ENCODE measurements at places on chromosomes 12 and 14.

- no peak for DNase-seq
Observed at GRCh38 chr12:7017870-7018349, 366 bp downstream of the LPCAT3 start.

GRCh38 chr12:19018302-19018970, 111.1 kb upstream of the PLEKHA5 start:
- no peak for DNase-seq

DNA sequence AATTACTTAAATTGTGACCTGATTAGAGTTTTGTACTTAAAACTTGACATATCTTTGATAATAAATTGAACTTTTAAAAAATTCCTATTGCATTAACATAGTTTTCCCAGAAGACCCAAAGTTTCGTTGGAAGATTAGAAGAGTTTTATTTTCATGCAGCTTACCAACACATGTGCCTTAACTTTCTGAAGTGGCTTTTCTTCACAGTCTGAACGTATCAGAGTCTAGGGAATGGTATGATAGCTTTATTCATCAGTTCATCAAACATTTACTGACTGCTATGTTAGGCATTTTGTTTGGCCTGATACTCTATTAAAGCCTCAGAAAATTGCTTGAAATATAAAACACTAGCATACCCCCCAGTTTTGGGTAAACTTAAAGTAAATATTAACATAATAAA, 65.2 kb downstream of the MARK3 start:
- no peak for DNase-seq

GRCh38 chr12:82517027-82517426, 158.7 kb downstream of the METTL25 start:
- DNase-seq, result no peak

GRCh38 chr14:77032844-77033621, 4.5 kb upstream of the IRF2BPL start:
- DNase-seq, result peak; percentile 73

Data from stimulated activated CD4-positive, alpha-beta T cell treated with anti-CD3 and anti-CD28 coated beads, Interleukin-4, amount 100 ng/mL, for 1 hour (primary cell).